ENCODE measurements at places on chromosomes 3 and 15.
A peak's percentile ranks its signal among the peaks of the same experiment; 100 is the strongest.

- no peaks in the 10 kb centered on the region for H3K36me3 ChIP-seq
- H3K27ac ChIP-seq, result no peak overlapping the region
- no peak for DNase-seq
- no peak overlapping the region for H3K4me3 ChIP-seq
- H3K4me1 ChIP-seq, result peaks cover 38% of the 10 kb centered on the region
Observed at GRCh38 chr15:40280260-40281056, 2.4 kb downstream of the ANKRD63 start.

DNA sequence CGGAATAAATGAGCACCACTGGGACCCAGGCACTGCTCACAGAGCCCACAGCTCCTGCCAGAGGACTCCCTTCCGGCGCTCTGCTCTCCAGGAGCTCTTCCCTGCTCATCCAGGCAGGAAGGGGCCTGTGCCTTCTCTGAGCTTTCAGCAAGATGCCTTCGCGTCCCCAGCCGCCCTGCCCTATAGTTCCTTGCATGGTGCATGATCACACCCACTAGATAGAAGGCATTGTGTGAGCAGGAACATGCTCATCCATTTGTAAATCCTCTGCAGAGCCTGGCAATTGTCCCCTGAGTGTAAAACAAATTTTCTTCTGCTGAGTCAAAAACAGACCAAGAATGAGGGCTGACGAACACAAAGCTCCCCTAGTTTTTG lies 181.6 kb downstream of the MEGF11 start:
- H3K27me3 ChIP-seq, result no peaks in the 10 kb centered on the region
- no peaks in the 10 kb centered on the region for H3K36me3 ChIP-seq
- no peak overlapping the region for H3K27ac ChIP-seq

GRCh38 chr3:160205606-160206005 lies 19.6 kb upstream of the C3orf80 start:
- no peaks in the 10 kb centered on the region for H3K27me3 ChIP-seq
- H3K27ac ChIP-seq, result no peak overlapping the region
- H3K4me1 ChIP-seq, result no peaks in the 10 kb centered on the region
- no peaks in the 10 kb centered on the region for H3K36me3 ChIP-seq
- no peak for DNase-seq

DNA sequence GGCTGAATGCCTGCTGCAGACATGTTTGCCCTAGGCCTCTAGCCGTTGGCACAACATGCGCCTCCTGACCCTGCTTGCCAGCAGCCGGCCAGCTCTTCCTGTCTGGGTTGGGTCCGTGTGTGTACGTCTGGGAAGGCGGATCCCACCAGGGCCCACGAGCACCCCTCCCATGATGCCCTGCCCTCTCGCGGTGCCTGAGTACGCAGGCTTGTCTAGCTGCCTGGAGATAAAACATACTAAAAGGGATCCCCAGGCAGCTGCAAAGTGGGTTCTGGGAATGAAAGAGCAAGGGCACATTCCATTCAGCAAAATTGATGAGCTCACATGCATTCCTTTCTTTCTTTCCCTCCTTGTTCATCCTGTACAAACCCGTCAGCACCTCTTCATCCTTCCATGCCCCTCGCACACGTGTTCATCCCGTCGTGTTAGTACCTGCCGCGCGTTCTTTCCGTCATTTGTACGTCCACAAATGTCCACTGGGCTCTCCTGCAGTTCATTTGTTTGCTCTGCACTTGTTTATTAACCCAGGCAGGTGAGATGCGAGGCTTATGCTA lies 74.3 kb downstream of the FBLN2 start:
- no peaks in the 10 kb centered on the region for H3K36me3 ChIP-seq
- no peaks in the 10 kb centered on the region for H3K27me3 ChIP-seq
- peak; percentile 80 for DNase-seq
- H3K4me3 ChIP-seq, result no peak overlapping the region
- peaks cover 8% of the 10 kb centered on the region for H3K4me1 ChIP-seq
- H3K27ac ChIP-seq, result no peak overlapping the region

DNA sequence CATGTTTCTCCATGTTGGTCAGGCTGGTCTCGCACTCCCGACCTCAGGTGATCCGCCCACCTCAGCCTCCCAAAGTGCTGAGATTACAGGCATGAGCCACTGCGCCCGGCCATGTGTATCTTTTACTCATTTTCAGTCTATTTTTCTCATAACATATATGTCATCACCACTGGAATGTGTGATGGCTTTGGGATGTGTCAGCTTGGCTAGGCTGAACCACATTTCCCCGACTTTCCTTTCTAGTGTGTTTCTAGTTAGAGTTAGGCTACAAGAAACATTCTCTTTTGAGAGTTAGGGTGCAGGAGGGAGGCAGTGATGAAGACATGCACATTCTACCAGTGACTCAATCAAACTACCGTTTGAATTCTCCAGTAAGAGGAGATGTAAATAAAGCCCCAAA lies 444.9 kb upstream of the THBS1 start:
- no peaks in the 10 kb centered on the region for H3K36me3 ChIP-seq
- no peak overlapping the region for H3K27ac ChIP-seq
- DNase-seq, result no peak
- peaks cover 21% of the 10 kb centered on the region for H3K4me1 ChIP-seq
- no peak overlapping the region for H3K4me3 ChIP-seq

DNA sequence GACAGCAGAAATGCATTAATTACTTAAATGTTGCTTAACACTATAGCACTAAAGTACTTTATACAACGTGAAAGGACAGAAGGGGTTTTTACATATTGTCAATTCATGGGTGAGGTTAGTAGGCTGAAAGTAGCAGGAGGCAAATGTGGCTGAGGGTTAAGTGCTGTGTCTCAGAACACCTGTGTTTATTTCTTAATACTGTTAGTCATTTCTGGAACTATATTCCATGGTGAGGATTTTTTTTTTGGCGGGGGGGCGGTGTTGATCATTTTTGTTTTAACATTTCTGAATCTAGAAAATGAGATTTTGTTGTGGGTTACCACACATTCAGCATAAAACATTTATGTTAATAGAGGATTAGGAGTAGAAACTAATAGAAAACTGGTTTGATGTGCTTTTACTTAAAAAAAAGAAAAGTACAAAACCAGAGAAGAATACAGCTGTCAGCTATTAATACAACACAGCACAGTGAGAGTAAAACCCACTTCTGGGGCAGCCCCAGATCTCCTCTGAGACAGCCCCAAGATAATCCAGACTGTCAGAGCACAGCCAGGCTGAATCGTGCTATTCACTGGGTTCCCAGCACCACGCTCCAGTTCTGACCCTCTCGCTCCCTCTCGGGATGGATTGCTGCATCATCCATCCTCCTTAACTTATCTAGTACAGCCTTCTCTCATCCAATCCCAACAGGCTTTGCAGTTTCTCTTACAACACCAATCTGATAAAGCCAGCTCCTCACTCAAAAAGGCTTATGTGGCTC lies 307.7 kb downstream of the TUSC7 start:
- H3K36me3 ChIP-seq, result no peaks in the 10 kb centered on the region
- H3K27me3 ChIP-seq, result no peaks in the 10 kb centered on the region
- H3K27ac ChIP-seq, result no peak overlapping the region
- no peak overlapping the region for H3K4me3 ChIP-seq
- peaks cover 7% of the 10 kb centered on the region for H3K4me1 ChIP-seq

DNA sequence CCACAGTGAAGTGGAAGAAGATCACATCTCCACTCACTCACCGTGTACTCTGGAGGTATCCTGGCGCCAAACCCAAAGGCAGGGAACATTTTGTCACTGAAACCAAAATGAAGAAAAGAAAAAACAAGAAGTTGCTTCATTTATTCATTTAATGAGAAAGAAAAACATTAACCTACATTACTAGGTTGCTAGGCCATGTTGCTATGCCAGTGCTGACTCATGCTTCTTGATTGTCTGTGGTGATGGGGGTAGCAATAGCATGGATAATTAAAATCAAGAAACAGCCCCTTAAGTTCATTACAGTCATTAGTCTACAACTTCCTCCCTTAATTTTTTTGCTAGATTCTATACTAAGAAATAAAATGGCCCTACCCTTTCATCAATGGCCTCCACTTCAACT lies 52.7 kb upstream of the MRPL3 start:
- DNase-seq, result no peak
- H3K4me3 ChIP-seq, result no peak overlapping the region
- no peaks in the 10 kb centered on the region for H3K27me3 ChIP-seq
- H3K36me3 ChIP-seq, result no peaks in the 10 kb centered on the region
- no peak overlapping the region for H3K27ac ChIP-seq

- no peaks in the 10 kb centered on the region for H3K27me3 ChIP-seq
- H3K4me1 ChIP-seq, result peaks cover 11% of the 10 kb centered on the region
- peak; percentile 57 for DNase-seq
- H3K36me3 ChIP-seq, result peaks cover 85% of the 10 kb centered on the region
Observed at GRCh38 chr15:90075420-90076289, 26.6 kb downstream of the IDH2 start.

- H3K4me1 ChIP-seq, result no peaks in the 10 kb centered on the region
- H3K27me3 ChIP-seq, result no peaks in the 10 kb centered on the region
- H3K27ac ChIP-seq, result no peak overlapping the region
- H3K36me3 ChIP-seq, result no peaks in the 10 kb centered on the region
- no peak for DNase-seq
Observed at GRCh38 chr15:99953886-99954285, 220.6 kb upstream of the LYSMD4 start.

GRCh38 chr3:148240351-148240750 lies 457.4 kb upstream of the AGTR1 start:
- H3K4me1 ChIP-seq, result no peaks in the 10 kb centered on the region
- H3K4me3 ChIP-seq, result no peak overlapping the region
- no peaks in the 10 kb centered on the region for H3K27me3 ChIP-seq
- H3K27ac ChIP-seq, result no peak overlapping the region
- DNase-seq, result no peak
- H3K36me3 ChIP-seq, result no peaks in the 10 kb centered on the region

GRCh38 chr3:122982216-122983185 lies 45.1 kb downstream of the SEMA5B start:
- no peak for DNase-seq
- H3K4me3 ChIP-seq, result no peak overlapping the region
- H3K27ac ChIP-seq, result no peak overlapping the region
- H3K4me1 ChIP-seq, result no peaks in the 10 kb centered on the region

- peaks cover 11% of the 10 kb centered on the region for H3K36me3 ChIP-seq
- peak overlapping the region; percentile 12 for H3K4me3 ChIP-seq
- H3K27me3 ChIP-seq, result no peaks in the 10 kb centered on the region
- peak overlapping the region; percentile 87 for H3K27ac ChIP-seq
- peaks cover 29% of the 10 kb centered on the region for H3K4me1 ChIP-seq
- peak; percentile 87 for DNase-seq
Observed at GRCh38 chr3:49906073-49906743, 2.5 kb upstream of the MST1R start.

GRCh38 chr15:93037820-93038705 lies 50.9 kb downstream of the RGMA start:
- no peak overlapping the region for H3K4me3 ChIP-seq
- no peak for DNase-seq
- peaks cover 4% of the 10 kb centered on the region for H3K4me1 ChIP-seq
- H3K27ac ChIP-seq, result no peak overlapping the region
- no peaks in the 10 kb centered on the region for H3K36me3 ChIP-seq

- H3K36me3 ChIP-seq, result no peaks in the 10 kb centered on the region
- no peak for DNase-seq
- no peaks in the 10 kb centered on the region for H3K27me3 ChIP-seq
- no peak overlapping the region for H3K27ac ChIP-seq
- H3K4me1 ChIP-seq, result no peaks in the 10 kb centered on the region
- H3K4me3 ChIP-seq, result no peak overlapping the region
Observed at GRCh38 chr15:94077938-94078337, 153.4 kb upstream of the MCTP2 start.

DNA sequence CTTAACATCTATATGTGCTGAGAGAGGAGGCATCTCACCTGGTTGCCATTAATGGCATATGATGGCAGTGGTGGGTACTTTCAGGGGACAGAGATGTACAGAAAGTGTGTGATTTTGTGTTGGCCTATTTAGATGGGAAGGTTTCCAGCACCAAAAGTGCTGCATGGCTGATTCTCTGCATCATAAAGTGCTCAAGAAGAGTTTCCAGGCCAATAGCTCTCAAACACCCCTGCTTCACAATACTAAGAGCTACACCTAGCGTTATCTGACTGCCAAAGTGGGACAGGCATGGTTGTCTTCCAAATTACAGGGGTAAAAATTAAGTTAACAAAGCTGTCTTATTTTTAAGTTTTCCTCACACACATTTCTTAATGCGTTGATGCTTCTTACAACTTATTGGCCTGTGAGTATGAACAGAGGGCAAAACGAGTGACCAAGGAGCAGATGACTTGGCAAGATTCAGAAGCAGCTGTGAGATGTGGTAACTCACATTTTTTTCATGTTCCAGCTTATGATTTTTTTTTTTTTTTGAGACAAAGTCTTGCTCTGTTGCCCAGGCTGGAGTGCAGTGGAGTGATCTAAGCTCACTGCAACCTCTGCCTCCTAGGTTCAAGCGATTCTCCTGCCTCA lies 41.4 kb upstream of the VEPH1 start:
- no peak for DNase-seq
- H3K4me1 ChIP-seq, result peaks cover 14% of the 10 kb centered on the region
- H3K36me3 ChIP-seq, result no peaks in the 10 kb centered on the region

DNA sequence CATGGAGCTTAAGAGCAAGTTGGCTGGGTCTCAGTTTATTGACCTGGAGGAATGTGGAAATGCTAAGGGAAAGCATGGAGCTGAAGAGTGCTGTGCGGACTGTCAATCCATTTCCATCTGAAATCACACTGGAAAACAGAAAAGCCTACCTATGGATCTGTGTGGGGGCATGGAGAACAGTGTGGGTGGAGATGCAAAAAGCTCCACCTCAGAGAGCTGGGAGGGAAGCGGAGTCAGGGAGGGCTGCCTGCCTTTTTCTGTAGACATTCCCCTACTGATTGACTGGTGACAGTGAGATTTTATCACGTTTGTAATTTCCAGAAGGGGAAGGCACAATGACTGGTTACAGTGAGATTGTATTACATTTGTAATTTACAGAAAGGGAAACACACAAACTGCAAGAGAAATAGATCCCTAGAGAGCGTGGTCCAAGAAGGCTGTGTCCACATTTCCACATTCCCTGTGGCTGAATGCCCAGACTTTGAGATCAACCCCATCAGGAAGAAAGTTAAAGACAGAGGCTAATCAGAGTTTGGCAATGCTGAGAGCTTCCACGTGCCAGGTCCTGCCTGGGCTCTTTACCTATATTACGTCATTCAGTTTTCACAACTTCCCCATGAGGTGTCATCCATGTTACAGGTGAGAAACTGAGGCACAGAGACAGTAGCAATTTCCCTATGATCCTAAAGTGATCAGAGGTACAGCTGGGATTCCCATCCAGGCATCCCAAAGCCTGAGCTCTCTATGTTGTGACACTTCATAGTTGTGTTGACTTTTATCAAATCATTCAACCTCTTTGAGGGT lies 67.7 kb upstream of the NSMCE3 start:
- no peaks in the 10 kb centered on the region for H3K4me1 ChIP-seq
- no peaks in the 10 kb centered on the region for H3K36me3 ChIP-seq
- H3K27me3 ChIP-seq, result no peaks in the 10 kb centered on the region
- no peak for DNase-seq
- H3K4me3 ChIP-seq, result no peak overlapping the region
